ENCODE measurements at places on chromosomes 12 and 14.
A peak's percentile ranks its signal among the peaks of the same experiment; 100 is the strongest.

- DNase-seq, result no peak
These were observed 38.3 kb upstream of the LDHB start for GRCh38 chr12:21695986-21696385.

DNA sequence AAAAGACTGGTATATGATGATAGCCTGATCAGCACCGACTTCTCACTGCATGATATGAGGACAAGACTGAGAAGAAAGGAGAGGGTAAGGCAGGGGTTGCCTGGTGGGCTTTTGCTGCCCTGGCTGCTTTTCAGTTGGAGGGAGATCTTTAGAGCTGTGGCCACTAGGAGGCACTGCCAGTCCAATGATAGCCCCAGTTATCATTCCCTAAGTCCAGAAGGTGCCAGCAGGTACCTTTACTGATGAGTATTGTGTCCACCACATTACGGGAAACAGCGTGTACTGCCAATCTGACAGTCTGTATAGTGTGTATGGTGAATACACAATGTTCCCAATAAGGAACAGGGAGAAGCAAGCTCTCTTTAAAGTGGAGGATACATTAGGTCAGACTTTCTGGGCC lies 55.8 kb upstream of the CCDC175 start:
- no peak for DNase-seq

DNA sequence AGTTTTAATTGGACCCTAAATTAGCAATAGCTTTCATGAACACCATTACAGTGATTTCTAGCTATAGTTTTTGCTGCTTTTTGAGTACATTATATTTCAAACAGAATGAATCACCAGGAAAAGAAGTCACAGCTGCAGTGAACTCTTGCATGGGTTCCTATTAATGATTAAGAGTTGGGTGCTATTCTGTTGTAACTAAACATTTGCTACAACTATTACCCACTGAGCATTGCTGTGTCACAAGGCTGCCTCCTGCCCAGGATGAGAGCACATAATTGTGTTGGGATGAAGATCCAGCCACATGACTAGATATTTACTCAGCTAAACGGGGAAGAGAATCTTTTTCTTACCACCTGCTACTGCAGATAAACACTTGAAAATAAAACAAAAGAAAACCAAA lies 152.7 kb downstream of the GXYLT1 start:
- DNase-seq, result no peak

GRCh38 chr12:58285551-58285950 lies 344.2 kb downstream of the ATP23 start:
- DNase-seq, result no peak

- DNase-seq, result no peak
These were observed 45.4 kb downstream of the PPP4R3A start for GRCh38 chr14:91464615-91465205.

- DNase-seq, result no peak
These were observed 39.7 kb upstream of the RPH3A start for GRCh38 chr12:112751844-112752243.

- peak; percentile 83 for DNase-seq
These were observed at the start of gene ARID4A for GRCh38 chr14:58298477-58299400. Gene ARID4A, plus strand, starts transcription at chr14:58298555. Its CDS starts 1,300 bp downstream, at chr14:58299855.

GRCh38 chr12:103829092-103829491 lies 11.9 kb downstream of the NT5DC3 start:
- no peak for DNase-seq

DNA sequence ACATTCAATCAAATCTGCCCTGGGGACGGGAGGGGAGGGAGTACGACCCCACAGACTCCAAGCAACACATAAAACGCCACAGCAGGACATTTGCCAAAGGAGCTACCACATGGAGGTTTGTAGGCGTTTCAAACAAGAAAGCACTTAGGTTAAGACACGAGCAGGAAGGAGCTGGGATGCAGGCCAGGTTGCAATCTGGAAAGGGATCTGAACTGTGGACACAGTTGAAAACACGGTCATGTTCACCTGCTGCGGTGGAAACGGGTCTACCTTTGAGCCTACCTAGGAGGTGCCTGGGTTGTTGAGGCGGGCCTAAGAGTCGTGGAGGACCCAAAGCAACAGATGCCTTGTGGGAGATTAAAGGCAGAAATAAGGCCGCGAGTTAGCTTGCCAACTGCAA lies 18.4 kb downstream of the PRKAB1 start:
- no peak for DNase-seq

DNA sequence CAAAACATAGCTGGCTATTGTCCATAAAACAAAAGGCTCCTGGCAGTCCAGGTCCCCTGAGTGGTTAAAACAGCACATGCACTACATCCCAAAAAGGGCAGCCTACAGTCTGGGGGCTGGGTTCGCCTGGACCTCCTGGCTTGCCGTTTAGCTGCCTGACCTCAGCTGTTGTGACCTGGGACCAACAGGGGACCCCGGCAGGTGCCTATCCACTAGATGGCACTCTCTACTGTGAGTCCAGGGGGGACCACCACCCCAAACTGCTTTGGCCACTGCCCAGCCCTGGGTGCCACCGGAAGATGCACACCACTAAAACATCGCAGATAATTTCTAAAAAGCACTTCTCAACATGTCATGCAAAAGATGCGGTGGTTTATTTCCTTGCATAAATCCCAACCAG lies 2.9 kb upstream of the RTL1 start:
- DNase-seq, result no peak

DNA sequence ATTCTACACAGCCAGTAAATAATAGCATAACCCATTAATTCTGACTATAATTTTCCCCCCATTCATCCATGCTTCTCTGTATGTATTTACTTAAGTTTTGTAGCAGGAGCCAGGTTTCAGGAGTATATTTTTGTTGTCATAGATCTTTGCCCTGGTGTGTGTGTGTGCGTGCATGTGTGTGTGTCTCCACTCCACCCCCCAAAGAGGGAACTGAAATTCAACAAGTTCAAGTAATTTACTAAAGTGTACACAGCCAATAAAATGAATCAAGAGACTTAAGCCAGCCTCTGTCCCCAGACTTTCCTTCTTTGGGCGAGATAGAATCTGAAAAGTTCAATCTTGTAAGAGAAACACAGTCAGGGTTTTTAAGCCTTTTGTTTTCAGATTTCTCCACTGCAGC lies 792.0 kb downstream of the MED13L start:
- no peak for DNase-seq

GRCh38 chr14:84750763-84751554 lies 779.0 kb upstream of the FLRT2 start:
- DNase-seq, result no peak

- DNase-seq, result no peak
These were observed 95.3 kb downstream of the CIT start for GRCh38 chr12:119781804-119782203.

DNA sequence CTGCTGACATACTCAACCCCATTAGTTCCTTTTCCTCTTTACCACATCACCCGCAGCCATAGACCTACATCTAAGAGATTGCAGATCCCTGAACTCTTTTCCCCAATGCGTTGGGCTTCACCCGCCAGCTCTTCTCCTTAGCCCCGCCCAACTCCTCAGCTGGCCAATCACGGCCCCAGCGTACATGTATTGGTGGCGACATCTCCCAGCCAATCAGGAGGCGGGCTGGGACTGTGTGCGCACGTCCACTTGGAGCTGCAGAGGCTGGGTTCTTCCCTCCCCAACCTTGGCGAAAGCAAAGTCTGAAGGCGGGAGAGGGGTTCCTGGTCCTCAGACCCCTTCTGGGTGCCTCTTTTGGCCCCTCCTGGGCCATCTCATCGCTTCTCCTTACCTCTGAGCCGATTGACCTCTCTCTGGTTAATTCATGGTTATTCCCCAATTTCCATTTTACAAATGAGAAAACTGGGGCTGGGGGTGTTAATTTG lies 11.0 kb downstream of the PDE1B start:
- DNase-seq, result peak; percentile 91

DNA sequence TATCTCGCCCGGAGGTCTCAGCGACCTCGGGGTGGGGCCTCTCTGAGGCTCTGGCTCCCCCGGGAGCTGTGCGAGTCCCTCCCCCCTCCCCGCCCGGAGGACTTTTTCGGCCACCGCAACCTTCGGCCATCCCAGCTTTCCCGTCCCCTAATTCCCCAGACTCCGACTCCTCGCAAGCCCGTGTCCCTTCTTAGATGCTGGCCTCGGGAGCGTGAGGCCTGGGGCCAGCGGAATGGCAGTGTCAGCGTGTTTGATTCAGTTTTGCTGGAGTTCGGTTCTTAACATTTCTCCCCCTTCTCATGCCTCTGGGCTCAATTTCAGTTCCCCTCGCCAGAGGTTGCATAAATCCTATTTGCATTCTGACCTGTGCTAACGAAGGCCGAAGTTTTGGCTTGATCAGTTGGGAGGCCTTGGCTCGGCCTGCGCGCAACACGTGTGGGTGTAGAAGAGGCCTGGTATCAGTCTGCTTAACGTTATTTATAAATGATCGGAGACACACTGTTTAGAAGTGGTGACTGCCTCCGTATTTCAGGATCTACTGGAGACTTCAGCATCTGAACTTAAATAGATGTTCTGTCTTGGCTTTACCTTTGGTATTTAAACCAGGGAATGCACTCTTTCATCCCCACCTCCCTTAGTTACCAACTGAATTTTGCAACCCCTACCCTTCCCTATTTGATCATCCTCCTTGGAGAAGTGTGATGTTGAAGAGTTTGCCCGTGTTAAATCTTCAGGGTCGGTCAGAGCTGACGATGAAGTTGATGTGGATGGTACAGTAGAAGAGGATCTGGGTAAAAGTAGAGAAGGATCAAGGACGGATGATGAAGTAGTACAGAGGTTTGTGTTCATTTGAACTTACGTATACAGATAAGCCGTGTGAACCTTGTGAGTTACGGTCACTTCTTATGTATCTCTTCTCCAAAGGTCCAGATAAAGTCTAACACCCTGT lies 851 bp downstream of the HSP90B1 start:
- DNase-seq, result peak; percentile 7

DNA sequence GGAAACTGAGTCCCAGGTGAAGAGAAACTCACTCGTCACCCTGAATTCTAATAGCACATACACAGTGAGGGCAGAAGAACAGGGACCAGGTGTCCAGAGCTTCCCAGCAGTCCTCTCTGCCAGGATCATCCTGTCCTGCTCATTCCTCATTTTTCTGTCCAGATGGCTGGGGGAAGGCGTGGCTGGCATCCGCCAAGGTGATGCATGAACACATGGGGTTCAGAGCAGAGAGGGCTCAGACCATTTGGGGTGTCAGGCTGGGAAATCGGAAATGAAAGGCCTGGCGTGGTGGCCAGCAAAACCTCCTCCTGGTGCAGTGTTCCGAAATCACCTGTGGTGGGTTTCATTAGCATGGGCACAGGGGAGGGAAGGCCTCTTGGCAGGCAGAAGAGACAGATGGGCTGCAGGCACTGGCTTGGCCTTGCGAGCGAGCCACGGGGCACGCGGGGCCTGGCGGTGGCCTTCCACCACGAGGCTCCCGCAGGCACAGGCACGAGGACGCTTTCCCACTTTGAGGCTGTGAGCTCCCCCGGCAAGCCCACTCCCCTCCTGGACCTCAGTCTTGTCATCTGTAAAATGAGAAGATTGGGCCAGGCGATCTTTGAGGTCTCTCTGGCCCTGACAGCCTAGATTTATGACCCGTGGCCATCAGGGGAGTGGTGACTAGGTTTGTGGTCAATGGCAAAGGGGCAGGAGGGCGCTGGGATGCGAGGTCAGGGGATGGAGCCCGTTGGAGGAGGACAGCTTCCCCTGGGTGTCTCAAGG lies 68.5 kb downstream of the TSPAN9 start:
- no peak for DNase-seq

GRCh38 chr12:44663291-44663690 lies 212.8 kb downstream of the NELL2 start:
- no peak for DNase-seq

DNA sequence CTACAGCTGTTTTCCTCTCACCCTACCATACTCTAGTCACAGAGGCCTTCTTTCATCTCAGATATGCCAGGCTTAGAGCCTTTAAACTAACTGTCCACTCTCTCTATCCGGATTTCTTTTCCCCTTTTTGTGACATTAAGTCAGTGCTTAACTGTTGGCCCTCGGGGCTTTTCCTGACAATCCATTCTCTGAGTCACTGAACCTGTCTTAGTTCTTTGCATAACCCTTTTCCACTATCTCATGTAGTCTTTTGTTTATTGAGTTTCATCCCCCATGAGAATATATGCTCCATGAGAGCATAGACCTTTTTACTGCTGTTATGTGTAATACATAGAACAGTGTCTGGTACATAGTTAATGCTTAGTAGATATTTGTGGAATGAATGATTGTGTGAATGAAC lies 68.7 kb downstream of the PLEKHA5 start:
- DNase-seq, result no peak

DNA sequence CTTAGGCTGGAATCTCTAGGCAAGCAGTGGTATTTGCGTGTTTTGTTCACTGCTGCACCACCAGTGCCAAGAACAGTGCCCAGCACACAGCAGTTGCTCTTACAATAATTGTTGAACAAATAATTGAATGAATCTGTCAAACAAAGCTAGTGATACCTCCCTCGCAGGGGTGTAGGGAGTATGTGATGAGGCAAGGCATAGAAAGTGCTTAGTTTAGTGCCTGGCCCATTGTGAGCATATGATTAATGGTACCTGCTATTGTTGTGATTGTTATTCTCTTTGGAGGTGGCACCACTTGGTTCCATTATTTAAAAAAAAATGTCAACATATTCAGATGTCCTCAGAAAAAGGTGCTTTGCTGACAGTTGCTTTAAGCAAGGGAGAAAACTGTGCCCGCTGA lies 210.1 kb upstream of the TBX3 start:
- no peak for DNase-seq

DNA sequence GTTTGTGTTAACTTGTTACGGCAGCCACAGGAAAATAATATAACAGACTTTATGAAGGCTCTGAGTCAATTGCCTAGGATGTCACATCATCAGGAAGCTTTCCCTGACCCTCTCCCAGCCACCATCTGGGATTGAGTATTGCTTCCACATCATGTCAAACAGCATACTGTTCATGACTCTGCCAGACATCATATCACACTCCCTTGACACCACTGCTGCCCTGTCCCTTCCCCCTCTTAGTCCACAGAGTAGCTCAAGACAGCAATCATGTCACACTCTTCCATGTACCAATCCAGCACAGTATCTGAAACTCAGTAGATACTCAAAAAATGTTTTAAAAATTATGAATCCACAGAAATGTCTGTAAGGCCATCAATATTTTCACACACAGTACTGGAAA lies 168.0 kb downstream of the PIK3C2G start:
- DNase-seq, result no peak

GRCh38 chr12:27176765-27177164 lies 67.3 kb upstream of the STK38L start:
- no peak for DNase-seq

DNA sequence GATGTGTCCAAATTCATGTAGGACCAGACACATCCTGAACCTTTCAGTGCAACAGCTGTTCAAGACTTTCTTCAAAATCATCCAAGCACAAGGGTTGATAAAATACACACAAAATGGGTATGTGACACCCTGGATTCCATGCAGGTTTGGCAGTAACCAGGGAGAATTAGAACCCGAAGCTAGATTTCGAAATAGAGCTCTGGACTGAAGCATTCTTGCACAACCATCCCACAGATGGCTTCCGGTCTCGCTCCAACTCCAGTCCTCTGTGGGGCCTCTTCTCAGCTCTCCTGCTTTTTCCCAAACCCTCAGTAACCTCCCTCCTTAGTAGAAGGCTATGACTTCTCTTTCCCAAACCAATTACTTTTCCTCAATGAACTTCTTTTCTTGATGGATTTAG lies 171.3 kb downstream of the TTC7B start:
- DNase-seq, result no peak
